ENCODE measurements at places on chromosomes 12 and 14.

DNA sequence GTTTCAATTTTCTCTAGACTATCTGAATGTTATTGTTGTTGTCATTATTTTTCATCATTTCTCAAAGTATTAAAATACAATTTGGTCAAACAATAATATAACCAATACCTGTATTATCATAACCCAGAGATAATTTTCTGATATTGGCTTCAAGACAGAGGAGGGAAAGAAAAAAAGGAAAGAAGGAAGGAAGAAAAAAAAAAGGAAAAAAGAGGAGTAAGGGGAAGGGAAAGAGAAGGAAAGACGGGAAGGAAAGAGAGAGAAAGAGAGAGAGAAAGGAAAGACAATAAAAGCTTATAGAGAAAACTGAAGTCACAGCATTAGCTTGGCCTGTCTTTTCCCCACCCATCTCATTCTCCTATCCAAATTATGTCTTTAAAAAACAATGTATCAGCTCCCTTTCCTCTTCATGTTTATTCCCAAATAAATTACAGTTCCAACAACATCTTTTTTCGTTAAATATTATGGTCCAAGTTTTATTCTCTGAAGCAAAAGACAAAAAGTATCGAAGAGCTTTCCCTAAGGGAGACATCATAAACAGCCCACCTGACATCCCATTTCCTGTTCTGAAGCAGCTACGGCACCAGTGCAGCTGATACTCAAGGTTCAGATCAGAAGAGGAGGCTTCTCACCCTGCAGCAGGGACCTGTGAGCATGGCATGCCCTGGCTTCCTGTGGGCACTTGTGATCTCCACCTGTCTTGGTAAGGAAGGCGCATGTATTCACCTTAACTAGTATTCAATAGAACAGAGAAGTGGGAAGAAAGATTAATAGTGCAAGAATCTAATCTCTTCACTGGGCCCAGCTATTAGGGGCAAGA lies 308.3 kb downstream of the DAD1 start:
- no peak for DNase-seq

DNA sequence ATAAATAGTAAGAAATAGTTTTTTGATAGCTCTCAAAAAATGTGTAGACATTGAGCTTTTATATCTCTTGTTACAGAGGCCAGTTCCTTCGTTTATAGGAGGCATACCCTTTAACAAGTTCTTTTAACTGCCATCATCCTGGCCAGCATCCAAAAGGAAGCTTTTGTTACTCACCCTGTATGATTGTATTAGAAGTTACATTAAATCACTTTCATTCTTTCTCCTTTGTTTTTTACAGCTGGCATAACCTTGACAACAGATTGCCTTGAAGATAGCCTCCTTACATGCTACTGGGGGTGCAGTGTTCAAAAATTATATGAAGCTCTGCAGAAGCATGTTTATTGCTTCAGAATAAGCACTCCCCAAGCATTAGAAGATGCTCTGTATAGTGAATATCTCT lies 20.1 kb downstream of the CGRRF1 start:
- no peak for DNase-seq

- no peak for DNase-seq
These were observed 257.2 kb downstream of the NELL2 start for GRCh38 chr12:44618946-44619345.

GRCh38 chr14:75991753-75992152 lies 6.2 kb downstream of the IFT43 start:
- DNase-seq = no peak

- DNase-seq = no peak
These were observed 37.3 kb upstream of the EML1 start for GRCh38 chr14:99755629-99756603.

DNA sequence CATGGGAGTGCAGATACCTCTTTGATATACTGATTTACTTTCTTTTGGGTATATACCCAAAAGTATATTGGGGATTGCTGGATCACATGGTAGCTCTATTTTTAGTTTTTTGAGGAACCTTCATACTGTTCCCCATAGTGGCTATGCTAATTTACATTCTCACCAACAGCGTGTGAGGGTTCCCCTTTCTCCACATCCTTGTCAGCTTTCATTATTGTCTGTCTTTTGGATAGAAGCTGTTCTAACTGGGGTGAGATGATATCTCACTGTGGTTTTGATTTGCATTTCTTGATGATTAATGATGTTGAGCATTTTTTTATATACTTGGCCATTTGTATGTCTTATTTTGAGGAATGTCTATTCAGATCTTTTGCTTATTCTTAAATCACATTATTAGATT lies 44.1 kb upstream of the JDP2 start:
- DNase-seq = no peak

GRCh38 chr12:85029456-85029855 lies 6.6 kb downstream of the TSPAN19 start:
- DNase-seq = no peak
